Breast epithelium (tissue), 4 donors: ENCODE measurements at places on chromosomes 16 and 17.
A peak's percentile ranks its signal among the peaks of the same experiment; 100 is the strongest.

- no peaks in the 10 kb centered on the region for H3K4me1 ChIP-seq
These were observed 9.2 kb upstream of the TNFRSF13B start for GRCh38 chr17:16980813-16981731.

- no peak overlapping the region for H3K4me3 ChIP-seq
- peak overlapping the region; percentile 74 for H3K27ac ChIP-seq
- peaks cover 41% of the 10 kb centered on the region for H3K4me1 ChIP-seq
- no peak for DNase-seq
These were observed 18.1 kb downstream of the MAP3K14 start for GRCh38 chr17:45298546-45299285.

- no peak for DNase-seq
- H3K4me1 ChIP-seq = no peaks in the 10 kb centered on the region
- H3K4me3 ChIP-seq = no peak overlapping the region
- H3K27me3 ChIP-seq = no peaks in the 10 kb centered on the region
- no peaks in the 10 kb centered on the region for H3K36me3 ChIP-seq
These were observed 20.7 kb upstream of the MED13 start for GRCh38 chr17:62085511-62086408.

GRCh38 chr16:73176577-73177013, 128.7 kb upstream of the ZFHX3 start:
- H3K27ac ChIP-seq = no peak overlapping the region
- H3K4me1 ChIP-seq = peaks cover 3% of the 10 kb centered on the region
- no peaks in the 10 kb centered on the region for H3K36me3 ChIP-seq
- H3K27me3 ChIP-seq = no peaks in the 10 kb centered on the region
- H3K4me3 ChIP-seq = no peak overlapping the region

- no peak for DNase-seq
- H3K4me3 ChIP-seq = no peak overlapping the region
- no peaks in the 10 kb centered on the region for H3K36me3 ChIP-seq
These were observed 1.9 kb upstream of the SNN start for GRCh38 chr16:11666103-11667055.

- no peaks in the 10 kb centered on the region for H3K4me1 ChIP-seq
- H3K27ac ChIP-seq = peak overlapping the region; percentile 65
- no peaks in the 10 kb centered on the region for H3K27me3 ChIP-seq
- DNase-seq = no peak
- no peaks in the 10 kb centered on the region for H3K36me3 ChIP-seq
These were observed 8.1 kb downstream of the GPRC5B start for GRCh38 chr16:19876501-19877059.

DNA sequence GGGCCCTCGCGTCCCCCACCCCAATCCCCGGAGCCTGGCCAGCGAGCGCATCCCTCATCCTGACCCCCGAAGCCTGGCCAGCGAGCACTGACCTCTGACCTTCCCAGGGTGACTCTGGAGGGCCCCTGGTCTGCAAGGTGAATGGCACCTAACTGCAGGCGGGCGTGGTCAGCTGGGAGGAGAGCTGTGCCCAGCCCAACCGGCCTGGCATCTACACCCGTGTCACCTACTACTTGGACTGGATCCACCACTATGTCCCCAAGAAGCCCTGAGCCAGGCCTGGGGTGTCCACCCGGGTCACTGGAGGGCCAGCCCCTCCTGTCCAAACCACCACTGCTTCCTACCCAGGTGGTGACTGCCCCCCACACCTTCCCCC, 2.3 kb downstream of the TPSD1 start:
- no peaks in the 10 kb centered on the region for H3K27me3 ChIP-seq
- no peaks in the 10 kb centered on the region for H3K36me3 ChIP-seq
- no peak overlapping the region for H3K4me3 ChIP-seq
- H3K4me1 ChIP-seq = no peaks in the 10 kb centered on the region
- no peak for DNase-seq

DNA sequence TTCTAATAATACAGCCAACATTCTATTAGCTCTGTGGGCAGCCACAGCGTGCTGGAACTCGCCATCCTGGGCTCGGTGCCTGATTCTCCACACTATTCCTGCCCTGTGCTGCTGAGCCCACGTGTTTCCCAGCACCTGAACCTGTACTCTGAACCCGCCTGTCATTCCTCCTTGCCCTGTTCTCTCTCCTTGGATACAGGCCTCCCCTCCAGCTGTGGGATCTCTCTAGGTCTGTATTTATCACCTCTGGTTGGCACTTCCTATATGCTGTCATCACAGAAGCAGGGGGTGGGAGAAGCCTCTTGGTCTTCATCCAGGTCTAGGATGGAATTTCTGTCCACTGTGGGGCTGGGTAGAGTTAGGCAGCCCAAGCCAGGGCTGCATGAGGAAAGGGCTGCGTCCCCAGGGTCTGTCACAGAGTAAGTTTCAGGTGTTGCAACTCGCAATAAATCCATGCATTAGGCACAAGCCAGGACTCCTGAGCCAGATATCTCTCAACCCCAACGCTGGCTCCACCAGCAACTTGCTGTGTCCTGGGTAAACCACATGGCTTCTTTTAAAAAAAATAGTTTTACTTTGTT, 56.0 kb downstream of the ABAT start:
- H3K4me1 ChIP-seq = no peaks in the 10 kb centered on the region
- DNase-seq = no peak
- H3K4me3 ChIP-seq = no peak overlapping the region
- no peaks in the 10 kb centered on the region for H3K27me3 ChIP-seq
